ENCODE measurements at places on chromosomes 16 and 17.

- no peak for DNase-seq
These were observed 21.5 kb downstream of the C16orf82 start for GRCh38 chr16:27088216-27088615.

- no peak for DNase-seq
These were observed 9.3 kb downstream of the ARRB2 start for GRCh38 chr17:4719684-4720221.

GRCh38 chr16:67388591-67388990 lies 4.7 kb downstream of the TPPP3 start:
- DNase-seq: no peak

DNA sequence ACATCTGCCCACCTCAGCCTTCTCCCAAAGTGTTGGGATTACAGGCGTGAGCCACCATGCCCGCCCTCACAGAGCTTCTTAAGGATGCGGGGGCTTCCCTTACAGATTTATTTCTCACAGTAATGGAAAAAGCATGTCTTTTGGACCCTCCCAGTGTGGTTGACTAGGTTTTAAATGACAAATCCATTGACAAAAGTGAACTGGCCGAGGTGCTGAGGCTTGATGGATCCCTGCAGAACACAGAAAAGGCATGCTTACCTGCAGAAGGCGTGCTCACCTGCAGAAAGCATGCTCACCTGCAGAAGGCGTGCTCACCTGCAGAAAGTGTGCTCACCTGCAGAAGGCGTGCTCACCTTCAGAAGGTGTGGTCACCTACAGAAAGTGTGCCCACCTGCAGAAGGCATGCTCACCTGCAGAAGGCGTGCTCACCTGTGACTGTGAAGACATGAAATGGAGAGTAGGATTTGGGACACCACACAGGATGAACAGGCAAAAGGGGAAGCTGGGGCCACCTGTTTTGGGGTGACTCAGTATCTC lies 15.1 kb upstream of the BBS2 start:
- no peak for DNase-seq

- no peak for DNase-seq
These were observed 207.3 kb downstream of the CCDC182 start for GRCh38 chr17:57537524-57538410.

GRCh38 chr16:64151990-64152767 lies 969.7 kb downstream of the CDH11 start:
- DNase-seq: no peak

DNA sequence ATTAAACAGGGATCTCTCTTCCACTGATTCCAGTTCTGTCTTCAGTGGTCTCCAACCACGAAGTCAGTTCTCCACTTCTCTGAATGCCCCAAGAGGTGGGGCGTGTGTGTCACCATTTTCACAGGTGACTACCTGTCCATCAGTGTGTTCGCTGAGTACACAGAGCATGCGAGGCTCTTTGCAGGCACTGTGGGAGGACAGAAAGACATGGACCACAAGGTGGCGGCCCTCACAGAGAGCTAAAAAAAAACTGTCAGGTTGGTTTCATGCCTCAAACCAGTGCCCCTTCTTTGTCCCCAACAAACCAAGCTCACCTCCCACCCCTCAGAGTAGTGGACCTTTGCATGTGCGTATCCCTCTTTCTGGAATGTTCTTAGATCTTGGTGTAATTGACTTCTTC lies 13.8 kb downstream of the EMP2 start:
- DNase-seq: no peak

DNA sequence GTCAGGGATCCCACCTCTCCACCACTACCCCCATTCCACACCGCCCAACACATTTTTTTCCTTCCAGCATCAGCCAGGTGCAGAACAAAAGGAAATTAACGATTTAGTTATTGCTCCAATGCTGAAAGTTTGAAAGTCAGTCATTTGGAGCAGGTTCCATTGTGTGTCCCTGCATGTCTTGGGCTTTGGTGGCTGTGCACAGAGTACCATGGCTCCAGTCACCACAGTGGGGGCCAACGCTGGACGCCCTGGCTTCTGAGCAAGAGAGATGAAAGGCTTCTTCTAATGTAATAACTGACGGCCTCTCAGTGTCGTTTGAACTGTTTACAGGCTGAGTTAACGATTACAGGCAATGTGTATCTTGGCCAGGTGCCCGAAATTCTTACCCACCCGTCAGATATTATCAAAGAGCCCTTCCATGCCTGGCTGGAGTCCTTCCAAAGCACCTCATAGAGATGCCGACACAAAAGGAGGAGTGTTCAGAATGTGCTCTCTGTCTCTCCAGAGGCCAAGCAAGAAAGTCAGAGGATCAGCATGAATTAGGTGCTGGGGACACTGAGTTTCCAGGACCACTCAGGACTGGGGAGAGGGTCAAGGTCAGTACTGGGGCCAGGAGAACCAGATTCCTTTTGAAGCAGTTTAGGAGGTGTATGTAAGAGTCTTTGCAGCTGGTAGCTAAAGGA lies 25.9 kb downstream of the RNF43 start:
- no peak for DNase-seq

DNA sequence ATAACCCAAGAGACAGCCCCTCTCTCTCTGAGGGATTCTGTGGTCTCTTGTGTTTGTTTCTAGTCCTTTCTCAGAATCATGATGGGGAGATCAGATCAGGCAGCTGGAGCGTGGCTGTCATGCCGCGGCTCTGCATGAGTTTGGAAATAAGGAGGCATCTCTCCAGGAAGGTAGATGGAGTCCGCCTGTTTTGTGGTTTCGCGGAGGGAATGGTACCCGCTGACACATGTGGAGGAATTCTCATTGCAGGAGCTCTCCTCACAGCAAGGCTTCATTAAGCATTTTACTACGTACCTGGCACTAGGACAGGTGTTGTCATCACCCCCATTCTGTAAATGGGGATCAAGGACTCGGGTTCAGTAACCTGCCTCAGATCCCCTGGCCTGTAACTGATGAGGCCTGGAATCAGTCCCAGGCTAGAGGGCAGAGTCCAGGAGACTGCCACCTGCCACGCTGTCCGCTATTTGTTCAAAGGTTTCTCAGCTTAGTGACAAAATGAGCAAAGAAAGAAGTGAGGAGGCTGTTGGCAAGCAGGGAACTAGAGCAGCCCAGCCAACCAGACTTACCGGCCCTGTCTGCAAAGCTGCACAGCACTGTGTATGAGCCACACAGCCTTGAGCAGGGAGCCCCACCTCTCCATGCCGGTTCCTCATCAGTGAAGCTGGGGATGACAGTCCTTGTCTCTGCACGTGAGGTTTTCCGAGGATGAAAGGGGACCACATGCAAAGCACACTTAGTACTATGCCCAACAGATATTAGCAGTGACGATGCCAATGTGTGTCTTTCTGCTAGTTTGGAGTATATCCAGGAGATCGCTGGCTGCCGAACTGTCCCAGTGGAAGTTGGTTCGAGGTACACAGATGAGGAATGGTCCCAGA lies 11.0 kb downstream of the KDM8 start:
- no peak for DNase-seq

DNA sequence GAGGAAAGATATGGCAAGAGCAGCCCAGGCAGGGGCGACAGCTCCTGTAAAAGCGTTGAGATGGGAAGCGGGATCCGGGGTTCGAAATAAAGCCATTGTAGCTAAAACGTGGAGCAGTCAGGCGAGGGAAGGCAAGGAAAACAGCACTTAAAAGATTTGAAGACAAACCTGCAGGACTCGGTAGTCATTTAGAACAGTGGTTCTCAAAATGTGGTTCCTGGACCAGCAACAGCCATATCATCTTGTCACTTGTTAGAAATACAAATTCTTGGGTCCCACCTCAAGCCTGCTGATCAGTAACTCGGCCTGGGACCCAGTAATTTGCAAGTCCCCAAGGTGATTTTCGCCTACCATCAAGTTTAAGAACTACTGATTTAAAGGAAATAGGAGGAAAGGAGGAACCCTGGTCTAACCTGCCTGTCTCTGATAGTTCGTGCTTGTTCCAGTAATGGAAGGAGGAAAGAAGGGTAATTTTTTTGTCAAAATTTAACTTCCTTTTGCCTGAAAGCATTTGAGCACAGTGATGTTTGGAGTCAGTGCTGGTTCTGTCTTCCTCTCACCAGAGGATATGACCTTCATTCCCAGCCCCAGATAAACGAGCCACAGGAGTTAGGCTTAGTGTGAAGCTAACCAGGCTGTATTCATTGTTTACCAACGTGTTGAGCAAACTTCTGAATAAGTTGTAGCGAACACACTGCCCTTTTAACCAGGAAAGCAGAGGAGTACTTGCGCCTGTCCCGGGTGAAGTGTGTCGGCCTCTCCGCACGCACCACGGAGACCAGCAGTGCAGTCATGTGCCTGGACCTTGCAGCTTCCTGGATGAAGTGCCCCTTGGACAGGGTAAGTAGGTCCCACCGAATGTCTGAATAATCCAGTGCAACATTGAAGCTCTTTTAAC lies 1.1 kb downstream of the ORC6 start:
- no peak for DNase-seq

- DNase-seq: no peak
These were observed 1.9 kb downstream of the NOD2 start for GRCh38 chr16:50695017-50696000.

DNA sequence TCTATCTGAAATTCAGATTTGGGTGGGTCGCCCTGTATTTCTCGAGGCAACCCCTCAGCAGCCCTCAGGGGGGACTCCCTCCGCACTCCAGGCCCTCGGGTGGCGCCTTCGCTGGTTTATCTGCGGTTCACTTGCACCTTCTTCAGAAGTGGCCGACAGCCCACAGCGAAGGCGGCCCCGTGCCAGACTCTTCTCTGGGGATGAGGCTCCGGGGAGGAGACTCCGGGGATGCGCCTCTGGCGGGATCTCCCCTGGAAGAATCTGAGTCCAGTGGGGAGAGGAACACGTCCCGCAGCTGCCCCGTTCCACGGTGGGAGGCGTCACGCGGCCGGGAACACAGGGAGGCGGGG lies 63.9 kb upstream of the DNAJA2 start:
- no peak for DNase-seq

DNA sequence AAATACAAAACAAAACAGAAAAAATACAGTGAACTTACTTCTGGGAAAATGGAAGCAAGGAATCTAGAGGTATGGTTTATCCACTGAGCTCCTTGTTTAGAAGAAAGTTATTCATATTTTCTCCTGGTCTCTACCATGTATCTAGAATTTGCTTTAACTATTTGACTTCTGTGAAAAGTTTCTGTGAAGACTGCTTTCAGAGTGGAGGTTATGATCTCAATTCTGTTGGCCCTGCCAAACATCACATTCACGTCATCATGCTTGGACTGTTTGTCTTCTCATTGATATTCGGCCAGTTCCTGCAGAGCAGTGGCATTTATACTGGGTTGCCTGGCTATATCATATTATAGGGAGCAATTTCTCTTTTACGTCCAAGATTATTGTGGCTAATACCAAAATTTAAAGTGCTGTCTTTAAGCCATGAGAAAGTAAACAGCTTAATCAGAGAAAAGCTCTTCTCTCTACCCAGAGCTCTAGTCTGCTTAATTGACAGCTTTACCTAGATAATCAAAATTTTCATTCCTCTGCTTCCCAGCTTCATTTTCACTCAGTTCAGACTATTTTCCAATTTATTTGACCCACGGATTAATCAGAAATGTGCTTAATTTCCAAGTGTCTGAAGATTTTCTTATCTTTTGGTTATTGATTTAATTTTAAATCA lies at the start of gene ABCA8:
TSS of gene ABCA8 (minus strand) at position 212 of the 661 bp plus-strand sequence. CDS start 13,358 bp downstream, outside the sequence.
- no peak for DNase-seq

DNA sequence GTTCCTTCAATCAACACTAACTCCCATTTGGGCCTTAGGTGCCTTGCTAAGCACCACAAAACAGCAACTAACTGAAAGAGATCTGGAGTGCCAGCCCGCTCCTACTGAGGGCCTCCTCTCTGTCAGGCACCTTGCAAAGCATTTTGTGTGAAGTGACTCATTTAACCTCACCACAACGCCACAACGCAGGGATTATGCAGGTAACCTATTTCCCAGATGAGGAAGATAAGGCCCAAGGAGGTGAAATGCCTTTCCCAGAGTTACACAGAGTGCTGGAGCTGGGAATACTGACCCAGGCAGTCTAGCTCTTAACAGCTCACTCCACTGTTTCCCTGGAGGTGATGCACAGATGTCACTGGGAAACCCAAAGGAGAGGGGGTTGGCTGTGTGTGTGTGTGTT lies 32.8 kb downstream of the DRC3 start:
- no peak for DNase-seq

DNA sequence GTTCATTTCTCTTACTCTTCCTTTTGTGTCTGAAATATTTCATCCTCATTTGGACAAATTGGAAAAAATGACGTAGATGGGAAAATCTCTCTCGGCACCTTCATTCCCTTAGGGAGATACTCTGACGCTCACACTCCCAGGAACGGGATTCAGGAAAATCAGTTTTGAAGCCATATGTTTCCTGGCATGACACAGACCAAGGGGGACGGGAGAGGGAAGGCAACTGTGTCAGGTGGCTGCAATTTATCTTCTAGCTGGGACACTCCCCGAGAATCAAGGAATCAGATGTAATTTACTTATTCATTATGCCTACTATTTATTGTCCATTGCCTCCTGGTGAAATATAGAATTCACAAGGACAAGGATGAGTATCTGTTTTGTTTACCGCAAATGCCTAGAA lies 65.5 kb downstream of the IRX5 start:
- no peak for DNase-seq

DNA sequence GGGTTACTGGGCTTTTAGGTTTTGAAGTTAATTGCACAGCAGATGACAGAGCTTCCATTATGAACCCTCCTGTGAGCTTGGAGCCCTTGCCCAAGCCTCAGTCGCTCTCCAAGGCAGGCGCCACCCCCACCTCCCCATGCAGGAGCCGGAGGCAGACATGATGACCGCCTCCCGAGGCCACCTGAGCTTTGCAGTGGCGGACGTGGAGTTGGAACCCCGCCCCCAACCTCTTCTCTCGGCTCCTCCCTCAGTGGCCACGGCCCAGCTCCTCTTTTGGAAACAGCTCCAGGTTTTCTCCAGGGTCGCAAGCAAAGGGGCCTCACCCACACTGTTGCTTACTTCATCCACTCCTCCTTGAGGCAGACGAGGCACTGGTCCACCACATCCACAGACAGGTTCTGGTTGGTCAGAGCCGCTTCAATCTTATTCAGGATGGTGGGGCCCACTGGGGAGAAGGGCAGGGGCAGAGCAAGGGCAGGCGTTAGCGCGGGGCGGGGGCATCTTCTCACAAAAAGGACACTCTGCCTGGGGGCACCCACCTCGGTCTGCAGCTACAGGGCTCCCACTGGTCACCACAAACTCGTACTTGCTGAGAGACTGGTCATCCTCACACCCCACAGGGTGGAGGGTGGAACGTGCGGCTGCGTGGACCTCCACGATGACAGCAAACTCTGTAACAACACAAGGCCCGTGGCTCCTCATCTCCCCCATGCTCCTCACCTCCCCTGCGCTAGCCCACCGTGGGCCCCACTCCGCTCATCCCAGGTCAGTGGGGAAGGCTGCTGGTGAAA lies 8.7 kb upstream of the PLD6 start:
- DNase-seq: no peak

GRCh38 chr17:77363821-77364361 lies 223.1 kb downstream of the SEC14L1 start:
- DNase-seq: no peak

GRCh38 chr16:55658898-55659420 lies 3.2 kb downstream of the SLC6A2 start:
- no peak for DNase-seq

DNA sequence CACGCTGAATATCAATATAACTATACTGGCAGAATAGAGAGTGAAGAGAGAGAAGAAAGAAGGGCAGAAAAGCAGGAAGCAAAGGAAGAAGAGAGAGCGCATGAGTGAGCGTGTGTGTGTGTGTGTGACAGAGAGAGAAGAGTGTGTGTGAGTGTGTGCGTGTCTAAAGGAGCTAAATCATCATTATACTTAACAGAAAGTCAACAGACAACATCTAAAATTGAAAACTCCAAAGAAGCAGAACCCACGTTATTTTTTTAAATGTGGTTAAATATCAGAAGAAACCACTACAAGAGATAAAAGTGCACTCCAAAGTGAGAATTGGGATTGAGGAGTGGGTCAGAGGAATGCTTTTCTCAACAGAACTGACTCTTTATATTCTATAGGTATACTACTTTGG lies 77.2 kb downstream of the BRIP1 start:
- DNase-seq: no peak
